ENCODE measurements at places on chromosomes 11 and 22.
A peak's percentile ranks its signal among the peaks of the same experiment; 100 is the strongest.

GRCh38 chr11:13098063-13098462, 88.9 kb downstream of the RASSF10 start:
- DNase-seq: peak; percentile 13

GRCh38 chr22:40387746-40388145, 17.4 kb downstream of the SGSM3 start:
- DNase-seq: no peak

- no peak for DNase-seq
These were observed 71.2 kb downstream of the USP35 start for GRCh38 chr11:78259777-78260487.

DNA sequence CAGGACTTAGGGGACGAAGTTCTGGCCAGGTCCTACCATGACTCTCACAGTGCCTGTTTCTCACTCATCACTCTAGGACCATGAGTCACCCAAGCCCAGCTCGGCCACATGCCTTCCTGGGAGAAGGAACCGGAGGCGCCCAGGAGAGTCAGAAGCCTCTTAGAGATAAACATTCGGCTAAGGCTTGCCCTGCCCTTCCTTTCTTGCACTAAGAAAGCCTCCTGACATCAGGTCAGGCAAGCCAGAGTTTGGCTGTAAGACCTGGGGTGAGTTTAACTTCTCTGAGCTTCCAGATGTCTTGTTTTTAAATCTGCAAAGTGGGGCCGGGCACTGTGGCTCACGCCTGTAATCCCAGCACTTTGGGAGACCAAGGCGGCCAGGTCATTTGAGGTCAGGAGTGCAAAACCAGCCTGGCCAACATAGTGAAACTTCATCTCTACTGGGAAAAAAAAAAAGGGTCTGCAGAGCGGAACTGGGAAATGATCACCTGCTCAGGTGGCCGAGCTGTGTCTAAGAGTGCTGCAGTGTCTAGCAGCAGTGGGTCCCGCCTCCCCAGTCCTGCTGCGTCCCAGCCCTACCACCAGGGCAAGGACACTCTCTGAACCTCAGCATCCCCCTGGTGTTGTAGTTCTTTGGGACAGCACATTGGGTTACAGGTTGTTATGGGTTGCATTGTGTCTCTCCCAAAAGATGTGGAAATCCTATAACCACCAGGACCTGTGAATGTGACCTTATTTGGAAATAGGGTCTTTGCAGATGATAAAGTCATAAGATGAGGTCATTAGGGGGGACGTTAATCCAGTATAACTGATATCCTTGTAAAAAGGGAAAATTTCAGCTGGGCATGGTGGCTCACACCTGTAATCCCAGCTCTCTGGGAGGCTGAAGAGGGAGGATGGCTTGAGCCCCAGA, 1.8 kb upstream of the CARS1 start:
- no peak for DNase-seq

GRCh38 chr11:86495351-86495750, 120.7 kb downstream of the CCDC81 start:
- no peak for DNase-seq

Data from C1 segment of cervical spinal cord (tissue), 14 donors.